ENCODE measurements at places on chromosomes 5 and 9.

DNA sequence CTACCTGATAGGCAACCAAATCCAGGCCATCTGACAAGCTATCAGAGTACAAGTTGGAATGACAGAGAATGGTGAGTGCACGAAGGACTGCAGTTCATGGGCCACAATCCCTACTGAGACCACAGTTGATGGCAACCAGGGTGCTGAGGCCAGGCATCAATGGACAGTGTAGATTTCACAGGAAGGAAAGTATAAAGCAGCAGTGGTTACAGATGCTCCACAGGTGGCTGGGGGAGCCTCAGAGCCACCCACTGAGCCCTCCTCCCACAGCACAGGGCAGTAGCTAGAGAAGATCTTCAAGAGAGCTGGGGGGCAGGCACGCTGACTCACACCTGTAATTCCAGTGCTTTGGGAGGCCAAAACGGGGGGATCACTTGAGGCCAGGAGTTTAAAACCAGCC lies 49.4 kb downstream of the RETREG1 start:
- no peak for DNase-seq

GRCh38 chr5:133323494-133324457 lies 272.0 kb downstream of the HSPA4 start:
- DNase-seq, result no peak

DNA sequence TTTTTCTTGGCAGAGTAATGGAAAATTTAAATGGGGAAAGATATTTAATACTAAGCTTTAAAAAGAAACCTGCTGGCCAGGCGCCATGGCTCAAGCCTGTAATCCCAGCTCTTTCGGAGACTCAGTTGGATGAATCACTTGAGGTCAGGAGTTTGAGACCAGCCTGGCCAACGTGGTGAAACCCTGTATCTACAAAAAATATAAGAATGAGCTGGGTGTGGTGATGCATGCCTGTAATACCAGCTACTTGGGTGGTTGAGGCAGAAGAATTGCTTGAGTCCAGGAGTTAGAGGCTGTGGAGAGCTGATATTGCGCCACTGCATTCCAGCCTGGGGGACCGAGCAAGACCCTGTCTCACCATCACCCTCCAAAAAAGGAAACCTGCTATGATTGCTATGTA lies 32.8 kb downstream of the TUT7 start:
- DNase-seq, result no peak

DNA sequence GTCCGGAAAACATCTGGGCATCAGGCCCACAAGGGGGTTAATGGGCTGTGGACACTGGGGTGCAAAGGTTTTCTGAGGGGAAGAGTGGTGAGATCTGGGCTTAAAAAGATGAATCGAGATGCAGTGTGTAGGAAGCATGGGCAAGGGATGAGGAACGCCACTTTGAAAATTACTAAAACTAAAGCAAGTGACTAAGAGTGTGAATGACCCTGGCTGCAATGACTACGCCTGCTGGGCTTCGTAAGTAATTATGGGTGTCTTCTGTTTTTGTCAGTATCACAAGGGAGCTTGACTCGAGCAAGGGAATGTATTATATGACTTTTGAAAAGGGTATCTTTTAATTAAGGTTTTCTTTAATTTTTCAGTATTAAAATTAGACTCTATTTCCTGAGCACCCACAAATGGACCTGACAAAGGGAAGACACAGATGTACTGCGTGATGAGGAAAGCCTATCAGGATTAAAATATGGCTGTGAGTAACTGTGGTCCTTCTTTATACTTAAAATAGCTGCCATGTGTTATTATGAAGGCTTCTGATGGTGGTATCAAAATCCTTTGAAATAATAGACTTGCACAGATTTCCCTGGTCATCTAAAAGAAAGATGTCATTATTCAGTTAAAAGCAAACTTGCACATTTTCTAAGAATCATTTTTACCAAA lies 4.2 kb downstream of the CTXN3 start:
- no peak for DNase-seq

DNA sequence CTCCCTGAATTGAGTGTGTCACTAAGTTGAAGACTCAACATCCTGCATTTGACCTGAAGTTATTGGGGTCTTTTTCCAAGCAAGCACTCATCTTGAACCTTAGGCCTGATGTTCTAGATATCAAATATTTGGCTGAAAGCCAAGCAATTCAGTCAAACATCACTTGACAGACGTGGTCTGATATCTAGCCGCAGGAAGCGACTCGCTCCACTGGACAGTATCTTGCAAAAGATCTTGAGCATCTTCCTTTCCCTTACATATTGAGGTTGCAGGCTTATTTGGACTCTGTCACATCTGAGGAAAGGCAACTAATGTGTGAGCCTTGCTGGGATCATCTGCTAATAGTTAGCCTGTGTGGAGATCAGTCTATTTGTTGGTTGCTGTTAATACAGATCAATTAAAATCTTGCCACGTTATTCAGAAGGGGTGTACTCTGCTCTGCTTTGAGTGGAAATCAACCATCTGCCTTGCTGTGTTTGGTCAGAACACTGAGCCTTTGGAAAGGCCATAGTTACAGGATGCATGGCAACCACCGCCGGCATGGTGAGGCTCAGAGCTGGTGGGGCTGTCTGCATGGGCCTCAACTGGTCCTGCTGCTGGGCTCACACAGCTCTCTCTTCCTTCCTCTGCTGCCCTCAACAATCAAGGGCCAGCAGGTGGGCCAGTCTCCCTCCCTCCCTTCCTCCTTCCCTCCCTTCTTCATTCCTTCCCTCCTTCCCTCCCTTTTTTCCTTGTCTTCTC lies 166.9 kb upstream of the KLF9 start:
- no peak for DNase-seq

- DNase-seq, result peak; percentile 98
Observed at GRCh38 chr9:129496473-129497004, 124.4 kb downstream of the C9orf50 start.

DNA sequence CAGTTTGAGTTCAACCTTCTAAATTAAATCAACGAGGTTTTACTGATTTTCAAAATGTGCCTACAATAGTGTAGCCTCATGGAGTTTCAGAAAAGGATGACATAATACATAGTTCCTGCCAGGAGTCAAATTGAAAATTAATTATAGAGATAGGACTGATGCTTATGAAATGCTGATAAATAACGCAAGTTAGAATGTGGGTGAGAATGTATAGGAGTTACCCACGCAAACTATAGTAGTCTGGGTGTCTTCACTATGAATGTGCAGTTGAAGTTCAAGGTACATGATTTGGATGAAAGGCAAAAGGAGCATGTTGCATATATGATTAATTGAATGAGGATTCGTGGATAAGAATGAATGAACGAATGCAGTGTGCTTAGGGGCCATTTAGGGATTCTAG lies 95.7 kb downstream of the SV2C start:
- DNase-seq, result no peak

GRCh38 chr9:69485466-69485865 lies 160.5 kb downstream of the ENTREP1 start:
- DNase-seq, result no peak

- no peak for DNase-seq
Observed at GRCh38 chr9:20242510-20243189, 379.6 kb downstream of the MLLT3 start.

DNA sequence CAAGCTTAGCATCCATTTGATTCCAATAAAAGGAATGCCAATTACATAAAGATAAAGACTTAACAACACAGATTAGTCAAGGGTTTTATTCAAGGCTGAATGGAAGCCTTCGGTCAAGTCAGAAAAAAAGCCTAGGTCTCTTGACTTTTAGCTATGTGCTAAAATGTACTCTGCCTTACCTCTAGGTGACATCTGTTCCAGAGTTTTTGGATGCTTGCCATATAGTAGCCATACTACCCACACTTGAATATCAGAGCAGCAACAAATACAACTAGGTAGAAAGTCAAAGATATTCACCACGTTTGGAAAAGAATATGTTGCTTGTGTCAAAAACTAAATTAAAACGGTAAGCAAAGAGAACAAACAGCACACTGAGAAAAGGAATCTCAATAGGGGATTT lies 484.7 kb downstream of the ELAVL2 start:
- DNase-seq, result no peak
